Type B pancreatic cell (in vitro differentiated cells): ENCODE measurements at places on chromosomes 5 and 9. TPM values are rescaled to one million over a fixed set of nuclear protein-coding genes. Genes with fewer than 3 reads are reported as not detected.

Gene DND1
- total RNA-seq: 1.6 and 2.6 TPM in 2 replicates

Gene TXNDC8
- not detected in 2 replicates for total RNA-seq

Gene TRIP13
- 9.3 and 18.2 TPM in 2 replicates for total RNA-seq

Gene CAST
- total RNA-seq: 239 and 388 TPM in 2 replicates

Gene SNAPC3
- total RNA-seq: 28.0 and 42.6 TPM in 2 replicates

Gene SNAPC4
- 14.4 and 15.7 TPM in 2 replicates for total RNA-seq

Gene UNC13B
- 48.9 and 62.1 TPM in 2 replicates for total RNA-seq

Gene EIF4E1B
- not detected in 2 replicates for total RNA-seq

Gene C5orf52
- total RNA-seq: not detected in 2 replicates

- no peak overlapping the region for H3K27ac ChIP-seq
- DNase-seq: peak; percentile 39
- no peaks in the 10 kb centered on the region for H3K36me3 ChIP-seq
- H3K4me3 ChIP-seq: no peak overlapping the region
- peaks cover 10% of the 10 kb centered on the region for H3K4me1 ChIP-seq
These were observed 50.4 kb upstream of the RNF130 start for GRCh38 chr5:180121826-180122413.

DNA sequence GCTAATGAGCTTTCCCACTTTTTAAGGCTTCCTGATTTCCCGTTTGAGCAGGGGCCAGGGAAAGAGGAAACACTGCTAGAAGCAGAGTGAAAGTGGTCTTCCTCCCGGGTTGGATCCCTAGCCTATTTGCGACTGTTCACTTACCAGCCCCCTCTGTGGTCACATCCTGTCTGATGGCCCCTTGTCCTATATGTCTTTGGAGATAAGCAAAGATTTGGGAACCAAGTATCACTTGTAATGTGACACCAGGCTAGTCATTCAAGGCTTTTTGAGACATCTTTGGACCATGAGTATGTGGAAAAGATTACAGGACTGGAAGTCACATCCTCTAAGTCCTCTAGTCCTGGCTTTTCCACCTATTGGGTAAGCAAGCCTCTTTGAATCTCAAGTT is 6.1 kb downstream of the DNAJB5 start:
- no peak overlapping the region for H3K4me3 ChIP-seq
- H3K4me1 ChIP-seq: peaks cover 28% of the 10 kb centered on the region
- no peak overlapping the region for H3K27ac ChIP-seq
- no peak for DNase-seq

DNA sequence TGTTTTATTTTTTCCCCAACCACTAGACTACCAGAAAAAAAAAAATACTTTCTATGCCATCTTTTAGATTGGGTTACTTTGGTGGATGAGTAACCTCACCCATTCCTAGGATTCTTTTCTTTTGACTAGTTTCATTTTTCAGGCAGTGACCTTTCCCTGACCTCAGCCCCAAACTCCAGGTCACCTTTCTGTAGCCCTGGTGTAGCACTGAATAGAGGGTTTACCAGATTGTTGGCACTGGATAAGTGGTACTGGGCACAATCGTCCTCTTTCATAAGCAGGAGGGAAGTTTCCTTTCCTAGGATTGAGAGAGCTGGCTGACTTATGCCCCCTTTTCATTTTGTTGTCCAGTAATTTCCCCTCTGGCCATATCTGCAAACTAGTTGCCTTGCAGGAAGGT is 169.4 kb upstream of the TMEM161B start:
- no peaks in the 10 kb centered on the region for H3K4me1 ChIP-seq
- no peak for DNase-seq
- H3K27ac ChIP-seq: no peak overlapping the region
- no peaks in the 10 kb centered on the region for H3K36me3 ChIP-seq
- H3K27me3 ChIP-seq: no peaks in the 10 kb centered on the region

DNA sequence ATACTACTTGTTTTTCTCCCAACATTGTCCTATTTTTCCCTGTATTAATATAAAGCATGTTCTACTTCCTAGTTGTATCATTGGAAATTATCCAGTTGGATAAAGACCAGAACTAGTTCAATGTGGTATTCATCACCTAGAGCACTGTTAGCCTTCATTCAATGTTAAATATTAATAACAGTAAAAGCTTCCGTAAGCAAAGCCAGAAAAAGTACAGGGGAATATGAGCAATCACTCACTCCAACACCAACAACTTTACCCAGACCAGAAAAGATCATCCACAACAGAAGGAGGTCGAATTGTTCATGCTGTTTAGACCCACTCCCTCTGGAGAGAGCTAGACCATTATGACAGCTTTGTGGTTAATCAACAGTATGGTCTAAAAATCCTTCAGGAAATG is 728.4 kb downstream of the MAT2B start:
- DNase-seq: no peak
- no peaks in the 10 kb centered on the region for H3K4me1 ChIP-seq
- no peak overlapping the region for H3K27ac ChIP-seq
- H3K27me3 ChIP-seq: no peaks in the 10 kb centered on the region

DNA sequence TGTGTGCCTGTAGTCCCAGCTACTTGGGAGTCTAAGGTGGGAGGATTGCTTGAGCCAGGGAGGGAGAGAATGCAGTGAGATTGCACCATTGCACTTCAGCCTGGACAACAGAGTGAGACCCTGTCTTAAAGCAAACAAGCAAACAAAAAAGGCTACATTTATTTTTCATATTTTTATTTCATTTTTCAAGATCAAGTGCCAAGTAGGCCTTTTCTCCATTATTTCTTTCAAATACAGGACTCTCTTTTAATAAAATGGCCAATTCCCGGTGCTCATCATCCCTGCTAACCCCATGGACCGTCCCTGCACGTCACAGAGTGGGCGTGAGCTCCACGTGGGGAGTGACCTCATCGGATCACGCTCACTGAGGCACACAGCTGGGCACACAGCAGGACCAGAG is 9.3 kb upstream of the GBGT1 start:
- peaks cover 24% of the 10 kb centered on the region for H3K27me3 ChIP-seq
- no peak overlapping the region for H3K4me3 ChIP-seq
- peaks cover 4% of the 10 kb centered on the region for H3K36me3 ChIP-seq

DNA sequence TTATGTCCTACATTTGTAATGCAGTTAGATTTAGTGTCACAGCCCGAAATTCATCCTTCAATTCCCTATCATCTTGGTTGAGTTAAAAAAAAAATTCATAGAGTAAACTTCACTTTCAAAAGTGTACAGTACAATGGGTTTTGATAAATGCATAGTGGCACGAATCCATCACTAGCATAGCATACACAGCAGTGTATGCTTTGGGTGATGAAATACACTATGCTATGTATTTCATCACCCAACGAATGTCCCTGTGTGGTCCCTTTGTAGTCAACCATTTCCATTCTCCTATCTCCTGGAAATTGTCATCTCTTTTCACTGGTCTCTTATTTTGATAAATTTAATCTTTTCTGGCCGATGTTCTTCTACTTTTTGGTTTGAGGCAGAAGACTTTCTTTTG is 129.4 kb upstream of the BASP1 start:
- peaks cover 4% of the 10 kb centered on the region for H3K4me1 ChIP-seq
- H3K36me3 ChIP-seq: no peaks in the 10 kb centered on the region

GRCh38 chr9:104778802-104779201 is 14.9 kb downstream of the NIPSNAP3B start:
- no peak for DNase-seq
- no peaks in the 10 kb centered on the region for H3K27me3 ChIP-seq
- no peak overlapping the region for H3K27ac ChIP-seq
- H3K4me1 ChIP-seq: no peaks in the 10 kb centered on the region

GRCh38 chr5:26877154-26877553 is 161.2 kb downstream of the CDH9 start:
- H3K4me3 ChIP-seq: no peak overlapping the region
- H3K27me3 ChIP-seq: no peaks in the 10 kb centered on the region
- no peak overlapping the region for H3K27ac ChIP-seq
- no peaks in the 10 kb centered on the region for H3K4me1 ChIP-seq
- H3K36me3 ChIP-seq: no peaks in the 10 kb centered on the region

- no peak overlapping the region for H3K27ac ChIP-seq
These were observed 54.2 kb downstream of the DENND4C start for GRCh38 chr9:19284729-19285128.

DNA sequence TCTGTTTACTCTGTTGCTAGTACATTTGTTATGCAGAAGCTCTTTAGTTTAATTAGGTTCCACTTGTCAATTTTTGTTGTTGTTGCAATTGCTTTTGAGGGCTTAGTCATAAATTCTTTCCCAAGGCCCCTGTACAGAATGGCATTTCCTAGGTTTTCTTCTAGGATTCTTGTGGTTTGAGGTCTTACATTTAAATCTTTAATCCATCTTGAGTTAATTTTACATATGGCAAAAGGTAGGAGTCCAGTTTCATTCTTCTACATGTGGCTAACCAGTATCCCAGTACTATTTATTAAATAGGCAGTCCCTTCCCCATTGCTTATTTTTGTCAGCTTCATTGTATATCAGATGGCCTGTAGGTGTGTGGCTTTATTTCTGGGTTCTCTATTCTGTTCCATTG is 792.4 kb downstream of the PTPRD start:
- H3K36me3 ChIP-seq: no peaks in the 10 kb centered on the region
- no peak overlapping the region for H3K4me3 ChIP-seq
- no peak for DNase-seq
- H3K4me1 ChIP-seq: no peaks in the 10 kb centered on the region
- no peaks in the 10 kb centered on the region for H3K27me3 ChIP-seq

- no peak overlapping the region for H3K4me3 ChIP-seq
- no peaks in the 10 kb centered on the region for H3K4me1 ChIP-seq
- no peaks in the 10 kb centered on the region for H3K27me3 ChIP-seq
- DNase-seq: no peak
These were observed 30.3 kb downstream of the MELK start for GRCh38 chr9:36603006-36603405.

DNA sequence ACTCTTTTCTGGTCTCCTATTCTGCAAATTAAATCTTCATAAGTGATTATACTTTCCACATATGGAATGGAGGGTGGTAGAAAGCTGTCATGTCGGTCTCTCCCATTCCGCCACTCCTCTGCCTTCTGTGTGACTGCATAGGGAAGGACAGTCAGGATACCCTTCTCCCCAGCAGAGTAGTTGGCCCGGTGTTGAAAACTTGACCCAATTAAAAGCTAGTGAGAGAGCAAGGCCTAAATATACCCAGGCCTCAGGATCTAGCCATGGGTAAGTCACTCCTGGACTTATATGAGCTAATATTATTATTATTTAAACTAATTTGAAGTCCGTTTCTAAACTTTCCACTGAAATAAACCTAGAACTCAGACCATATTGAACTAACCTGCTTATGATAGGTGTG is 194.8 kb downstream of the TSSK1B start:
- H3K27ac ChIP-seq: no peak overlapping the region
- peaks cover 7% of the 10 kb centered on the region for H3K36me3 ChIP-seq
- H3K4me3 ChIP-seq: no peak overlapping the region
- H3K27me3 ChIP-seq: no peaks in the 10 kb centered on the region
- no peak for DNase-seq
- H3K4me1 ChIP-seq: peaks cover 26% of the 10 kb centered on the region

- H3K27ac ChIP-seq: peak overlapping the region; percentile 55
- H3K4me1 ChIP-seq: peaks cover 25% of the 10 kb centered on the region
- no peak for DNase-seq
- no peaks in the 10 kb centered on the region for H3K27me3 ChIP-seq
- peaks cover 27% of the 10 kb centered on the region for H3K36me3 ChIP-seq
These were observed 4.2 kb downstream of the CARNMT1 start for GRCh38 chr9:75023846-75024245.

GRCh38 chr5:158897444-158898160 is 202.1 kb downstream of the EBF1 start:
- peaks cover 30% of the 10 kb centered on the region for H3K4me1 ChIP-seq
- no peak for DNase-seq
- no peak overlapping the region for H3K27ac ChIP-seq
- H3K27me3 ChIP-seq: peaks cover 25% of the 10 kb centered on the region
- H3K36me3 ChIP-seq: no peaks in the 10 kb centered on the region

DNA sequence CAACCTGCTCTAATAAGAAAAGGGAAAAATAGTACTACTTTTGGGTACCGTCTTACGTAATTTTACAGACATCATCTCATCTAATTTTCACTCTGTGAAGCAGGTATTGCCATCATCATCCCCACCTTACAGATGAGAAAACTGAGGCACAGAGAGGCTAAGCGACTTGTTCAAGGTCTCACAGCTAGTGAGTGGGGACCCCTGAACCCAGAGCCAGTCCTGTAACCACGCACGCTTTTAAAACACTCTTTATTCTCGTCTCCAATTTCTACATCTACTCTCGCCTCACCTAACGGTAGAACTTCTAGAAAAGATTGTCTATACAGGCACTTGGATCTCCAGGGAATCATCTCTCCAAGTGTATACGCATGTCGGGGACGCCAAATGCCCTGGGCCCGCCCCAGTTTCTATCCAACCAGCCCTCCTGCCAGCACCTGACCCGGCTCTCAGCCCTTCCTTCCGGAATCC is 1.5 kb upstream of the TRAF1 start:
- H3K4me1 ChIP-seq: peaks cover 13% of the 10 kb centered on the region
- H3K27ac ChIP-seq: peak overlapping the region; percentile 50
- peaks cover 6% of the 10 kb centered on the region for H3K27me3 ChIP-seq
- no peaks in the 10 kb centered on the region for H3K36me3 ChIP-seq

GRCh38 chr5:12840972-12841371 is 936.7 kb upstream of the CTNND2 start:
- H3K27ac ChIP-seq: no peak overlapping the region
- H3K4me1 ChIP-seq: no peaks in the 10 kb centered on the region
- H3K36me3 ChIP-seq: no peaks in the 10 kb centered on the region

DNA sequence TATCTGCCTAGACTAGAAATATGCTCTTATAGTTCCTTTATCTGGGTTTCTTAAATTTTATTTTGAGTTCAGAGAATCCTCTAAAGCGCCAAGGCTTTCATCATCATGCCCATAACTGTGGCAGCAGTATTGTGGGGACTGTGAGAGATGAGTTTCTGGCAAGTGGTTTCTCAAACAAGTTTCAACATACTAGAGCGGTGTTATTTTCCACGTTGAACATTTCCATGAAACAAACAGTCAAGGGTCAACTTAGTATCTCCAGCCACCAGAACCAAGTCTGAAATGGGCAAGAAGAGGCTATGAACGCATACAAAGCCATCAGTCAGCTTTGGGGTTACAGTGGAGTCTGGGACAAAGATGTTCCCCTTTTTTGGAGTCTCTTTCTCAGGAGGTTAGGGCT is 40.3 kb downstream of the SERINC5 start:
- no peak for DNase-seq
- H3K27me3 ChIP-seq: no peaks in the 10 kb centered on the region
- H3K4me3 ChIP-seq: no peak overlapping the region
- peaks cover 8% of the 10 kb centered on the region for H3K36me3 ChIP-seq

GRCh38 chr5:172664018-172664417 is 23.0 kb downstream of the NEURL1B start:
- H3K36me3 ChIP-seq: no peaks in the 10 kb centered on the region
- no peak overlapping the region for H3K27ac ChIP-seq

- H3K27me3 ChIP-seq: no peaks in the 10 kb centered on the region
- H3K27ac ChIP-seq: no peak overlapping the region
- peak overlapping the region; percentile 26 for H3K4me3 ChIP-seq
- H3K36me3 ChIP-seq: peaks cover 7% of the 10 kb centered on the region
- H3K4me1 ChIP-seq: peaks cover 47% of the 10 kb centered on the region
- no peak for DNase-seq
These were observed 2.7 kb downstream of the MATR3 start for GRCh38 chr5:139296198-139296597.

DNA sequence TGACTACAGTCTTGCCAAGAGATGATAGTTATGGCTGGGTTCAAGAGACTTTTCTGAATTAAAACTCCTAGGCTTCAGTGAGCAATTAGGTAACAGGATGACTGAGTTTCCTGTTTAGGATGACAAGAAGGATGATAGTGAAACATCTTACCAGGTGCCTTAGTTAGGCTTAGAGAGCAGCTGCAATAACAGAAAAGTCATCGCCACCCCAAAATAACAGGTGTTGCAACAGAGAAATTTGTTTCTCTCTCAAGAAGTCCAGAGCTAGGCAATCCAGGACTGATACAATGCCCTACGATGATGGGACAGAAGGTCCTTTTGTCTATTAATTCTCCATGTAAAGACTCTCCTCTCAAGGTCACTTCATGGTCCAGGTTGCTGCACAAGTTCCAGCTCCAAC is 361.8 kb downstream of the CAAP1 start:
- H3K36me3 ChIP-seq: no peaks in the 10 kb centered on the region
- no peak overlapping the region for H3K27ac ChIP-seq
